ENCODE measurements at places on chromosomes 11 and 22.

DNA sequence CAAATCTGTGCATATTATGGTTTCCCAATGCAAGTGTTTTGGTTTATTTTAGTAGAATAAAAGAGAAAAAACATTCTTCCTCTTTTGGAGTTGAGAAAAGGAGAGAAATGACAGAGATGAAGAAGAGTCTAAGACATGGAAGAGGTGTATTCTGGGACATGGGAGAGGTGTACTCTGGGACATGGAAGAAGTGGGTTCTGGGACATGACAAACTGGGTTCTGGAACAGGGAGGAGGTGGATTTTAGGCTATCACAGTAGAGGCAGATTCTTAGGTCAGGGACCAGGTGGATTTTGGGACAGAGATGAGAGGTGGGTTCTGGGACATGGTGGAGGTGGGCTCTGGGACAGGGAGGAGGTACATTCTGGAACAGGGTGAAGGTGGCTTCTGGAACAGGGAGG, 2.1 kb upstream of the ASPHD2 start:
- no peak for DNase-seq

GRCh38 chr11:36404831-36405230, 105.2 kb downstream of the TRAF6 start:
- DNase-seq: no peak

DNA sequence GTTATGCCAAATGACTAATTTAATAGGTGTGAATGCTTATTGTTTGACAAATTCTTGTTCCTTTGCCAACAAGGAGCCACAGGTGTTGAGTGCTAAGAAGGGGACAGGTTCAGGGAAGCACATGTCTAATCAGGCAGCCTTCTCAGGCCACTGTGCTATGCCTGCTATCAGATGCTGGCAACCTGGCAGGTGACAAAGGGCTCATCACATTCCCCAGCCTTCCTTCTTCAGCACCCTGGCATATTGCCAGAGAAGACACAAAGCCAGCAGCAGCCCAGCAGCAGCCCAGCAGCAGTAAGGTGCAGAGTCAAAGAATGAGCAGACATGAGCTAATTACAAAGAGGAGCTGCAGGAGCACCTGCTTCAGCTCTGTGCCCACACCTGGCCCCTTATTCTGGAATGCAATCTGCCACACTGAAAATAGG, 68.2 kb downstream of the GUCY1A2 start:
- DNase-seq: no peak

DNA sequence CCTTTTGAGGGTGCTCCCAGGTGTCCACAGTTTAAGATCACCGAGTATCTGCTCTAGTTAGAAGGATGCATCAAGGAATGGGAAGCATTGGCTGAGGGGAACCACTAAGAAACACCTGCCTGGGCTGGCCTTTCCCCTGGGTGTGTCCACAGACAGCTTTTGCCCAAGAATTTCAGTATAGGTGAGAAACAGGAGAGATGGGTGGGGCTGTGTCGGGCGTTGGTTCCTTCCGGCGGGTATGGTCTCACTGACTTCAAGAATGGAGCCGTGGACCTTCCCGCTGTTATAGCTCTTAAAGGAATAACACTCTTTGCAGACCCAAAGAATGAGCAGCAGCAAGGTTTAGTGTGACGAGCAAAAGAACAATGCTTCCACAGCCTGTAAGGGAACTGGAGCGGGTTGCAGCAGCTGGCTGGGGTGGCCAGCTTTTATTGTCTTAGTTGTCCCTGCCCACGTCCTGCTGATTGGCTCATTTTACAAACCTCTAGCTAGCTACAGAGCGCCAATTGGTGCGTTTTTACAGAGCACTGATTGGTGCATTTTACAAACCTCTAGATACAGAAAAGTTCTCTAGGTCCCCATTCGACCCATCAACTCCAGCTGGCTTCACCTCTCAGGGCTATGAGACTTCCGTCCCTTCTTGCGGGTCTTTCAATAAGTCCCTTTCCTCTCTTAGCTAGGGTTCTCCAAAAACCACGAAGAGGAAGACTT, 2.4 kb downstream of the FADS1 start:
- DNase-seq: no peak
